ENCODE measurements at places on chromosomes 3 and 15. TPM values are rescaled to one million over a fixed set of nuclear protein-coding genes. Genes with fewer than 3 reads are reported as not detected.

DNA sequence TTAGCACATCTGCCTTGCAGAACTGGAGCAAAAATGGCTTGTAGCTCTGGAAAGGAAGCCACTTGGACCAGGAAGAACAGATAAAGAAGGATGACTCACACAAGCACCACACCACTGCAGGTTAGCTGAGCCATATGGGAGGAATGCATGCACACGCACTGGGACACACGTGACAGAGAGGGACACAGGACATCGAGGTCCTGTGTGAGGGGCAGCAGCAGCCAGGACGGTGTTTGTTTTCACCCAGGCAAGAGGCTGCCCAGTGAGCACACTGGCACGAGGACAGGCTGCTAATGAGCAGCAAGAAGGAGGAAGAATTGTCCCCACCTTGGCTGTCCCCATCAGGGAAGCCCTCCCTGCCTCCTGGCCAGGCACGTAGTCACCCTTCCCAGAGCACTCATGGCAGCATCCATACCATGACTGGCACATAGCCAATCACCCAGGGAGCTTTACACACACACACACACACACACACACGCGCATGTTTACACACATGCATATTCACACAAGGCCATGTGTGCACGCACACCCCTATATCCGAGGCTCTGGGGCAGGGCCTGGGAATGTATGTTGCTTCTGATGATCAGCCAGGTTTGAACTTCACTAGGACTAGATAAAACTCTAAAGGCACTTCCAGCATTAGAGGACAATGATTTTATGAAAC lies 24.0 kb upstream of the SPTBN5 start:
- peak; percentile 74 for DNase-seq

DNA sequence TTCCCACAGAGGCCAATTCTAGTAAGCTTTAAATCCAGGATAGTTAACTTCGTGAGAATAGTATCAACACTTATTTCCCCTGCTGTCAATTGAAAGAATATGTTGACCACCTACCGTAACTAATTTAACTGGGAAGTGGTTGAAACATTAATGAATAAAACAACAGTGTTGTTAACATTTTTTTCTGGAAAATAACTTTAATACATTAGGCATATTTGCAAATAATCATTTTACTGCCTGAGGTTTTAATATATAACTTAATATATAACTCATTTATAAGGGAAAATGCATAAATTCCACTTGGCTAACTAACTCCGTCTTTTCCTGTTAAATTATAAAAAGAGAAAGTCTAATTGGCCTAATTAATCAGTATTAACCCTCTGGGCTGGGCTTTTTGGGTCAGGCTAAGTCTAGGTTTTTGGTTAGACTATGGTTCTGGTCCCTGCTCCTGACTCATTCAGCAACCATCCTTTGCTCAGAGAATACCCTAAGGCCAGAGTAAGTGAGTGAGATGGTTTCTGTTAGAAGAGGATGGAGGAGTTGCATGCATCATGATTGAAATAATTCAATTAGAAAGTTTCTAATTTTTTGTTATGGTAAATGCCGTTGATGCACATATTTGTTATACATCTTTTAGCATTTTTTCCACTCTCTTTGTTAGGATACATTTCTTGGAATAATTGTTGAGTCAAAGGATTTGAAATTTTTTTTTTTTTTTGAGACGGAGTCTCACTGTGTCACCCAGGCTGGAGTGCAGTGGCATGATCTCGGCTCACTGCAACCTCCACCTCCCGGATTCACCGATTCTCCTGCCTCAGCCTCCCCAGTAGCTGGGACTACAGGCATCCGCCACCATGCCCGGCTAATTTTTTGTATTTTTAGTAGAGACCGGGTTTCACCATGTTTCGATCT lies 10.8 kb upstream of the SKIL start:
- no peak for DNase-seq

DNA sequence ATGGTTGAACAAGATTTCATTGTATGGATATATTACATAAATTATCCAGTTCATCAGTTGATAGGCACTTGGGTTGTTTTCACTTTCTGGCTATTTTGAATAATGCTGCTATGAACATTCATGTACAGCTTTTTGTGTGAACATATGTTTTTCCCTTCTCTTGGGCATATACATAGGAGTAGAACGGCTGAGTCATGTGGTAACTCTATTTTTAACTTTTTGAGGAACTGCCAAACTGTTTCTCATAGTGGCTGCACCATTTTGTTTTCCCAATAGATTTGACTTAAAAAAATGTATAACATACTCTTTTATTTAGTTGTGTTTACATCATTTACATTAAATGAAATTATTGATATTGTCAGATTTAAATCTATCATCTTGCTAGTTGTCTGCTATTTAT lies 28.8 kb upstream of the RFX7 start:
- no peak for DNase-seq

GRCh38 chr3:32973982-32974381 lies 22.5 kb downstream of the CCR4 start:
- DNase-seq: peak; percentile 44

GRCh38 chr15:63900306-63900705 lies 66.6 kb upstream of the HERC1 start:
- no peak for DNase-seq

- peak; percentile 85 for DNase-seq
These were observed 1.7 kb upstream of the HES1 start for GRCh38 chr3:194134231-194134756.

GRCh38 chr3:9808345-9809037 lies 1.6 kb upstream of the TTLL3 start:
- DNase-seq: peak; percentile 48

DNA sequence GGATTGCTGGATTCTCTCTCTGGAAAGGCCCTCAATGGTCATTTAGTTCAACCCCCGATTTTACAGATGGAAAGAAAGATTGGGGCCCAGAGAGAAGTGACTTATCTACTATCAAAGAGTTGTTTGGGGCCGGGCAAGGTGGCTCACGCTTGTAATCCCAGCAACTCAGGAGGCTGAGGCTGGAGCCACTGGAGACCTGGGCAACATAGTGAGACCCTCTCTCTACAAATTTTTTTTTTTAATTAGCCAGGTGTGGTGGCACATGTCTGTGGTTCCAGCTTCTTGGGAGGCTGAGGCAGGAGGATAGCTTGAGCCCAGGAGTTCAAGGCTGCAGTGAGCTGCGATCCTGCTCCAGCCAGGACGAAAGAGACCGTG lies 5.2 kb upstream of the USP3 start:
- no peak for DNase-seq

GRCh38 chr15:99452010-99452409 lies 113.8 kb upstream of the MEF2A start:
- no peak for DNase-seq

DNA sequence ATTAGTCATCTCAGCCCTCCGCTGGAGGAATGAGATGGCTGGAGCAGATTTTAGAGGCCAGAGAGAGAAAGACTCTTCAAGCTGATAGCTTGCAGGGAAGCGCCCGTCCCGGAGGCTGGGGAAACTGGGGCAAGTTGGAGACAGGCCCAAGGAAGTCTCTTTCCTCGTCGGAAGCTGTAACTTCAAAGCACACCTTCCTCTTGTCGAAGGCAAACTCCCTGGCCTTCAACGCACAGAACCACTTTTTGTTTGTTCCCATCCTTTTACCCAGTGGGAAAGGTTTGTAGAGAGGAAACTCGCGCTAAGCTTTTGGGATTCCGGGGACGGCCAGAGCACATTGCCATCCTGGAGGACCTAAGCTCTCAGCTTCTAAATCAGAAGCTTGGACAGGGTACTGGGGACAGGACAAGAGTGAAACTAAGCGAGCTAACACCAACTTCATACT lies 900 bp upstream of the EOMES start:
- no peak for DNase-seq

- DNase-seq: no peak
These were observed 48.0 kb downstream of the CGGBP1 start for GRCh38 chr3:88010810-88011209.

GRCh38 chr3:27354161-27354560 lies 15.0 kb downstream of the NEK10 start:
- DNase-seq: no peak

GRCh38 chr15:92023965-92024364 lies 170.5 kb downstream of the SLCO3A1 start:
- DNase-seq: no peak

GRCh38 chr15:93819826-93820225 lies 411.5 kb upstream of the MCTP2 start:
- no peak for DNase-seq

GRCh38 chr3:151146071-151146730 lies 56.8 kb downstream of the GPR171 start:
- DNase-seq: peak; percentile 82

- no peak for DNase-seq
These were observed at the start of gene CD86 for GRCh38 chr3:122055215-122055614. Gene CD86, plus strand, starts transcription at chr3:122055362. Its CDS starts 128 bp downstream, at chr3:122055490.

- no peak for DNase-seq
These were observed 9.6 kb downstream of the UBL7 start for GRCh38 chr15:74451322-74451721.

- DNase-seq: no peak
These were observed 684 bp downstream of the CAPN3 start for GRCh38 chr15:42359985-42360384.

DNA sequence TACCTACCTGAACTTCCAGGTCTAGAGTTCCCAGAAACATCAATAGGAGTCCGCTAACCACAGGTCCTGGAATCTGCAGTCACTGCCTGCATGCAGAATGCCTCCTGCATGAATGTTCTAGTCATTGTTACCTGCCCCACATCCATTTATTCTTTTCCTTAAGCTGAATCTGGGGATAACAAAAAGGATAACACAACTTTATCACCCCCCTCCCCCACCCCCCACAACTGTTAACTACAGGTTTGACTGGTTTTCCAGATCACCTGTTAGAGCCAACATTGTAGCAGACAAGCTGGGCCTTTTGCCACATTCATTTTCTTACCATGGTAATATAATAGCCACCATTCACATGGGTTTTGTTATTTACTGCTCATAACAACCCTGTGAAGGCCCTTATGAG lies 4.6 kb upstream of the CTSH start:
- no peak for DNase-seq

GRCh38 chr3:179981646-179982045 lies 55.1 kb downstream of the PEX5L start:
- no peak for DNase-seq

GRCh38 chr3:60801307-60801706 lies 449.9 kb downstream of the FHIT start:
- DNase-seq: no peak

DNA sequence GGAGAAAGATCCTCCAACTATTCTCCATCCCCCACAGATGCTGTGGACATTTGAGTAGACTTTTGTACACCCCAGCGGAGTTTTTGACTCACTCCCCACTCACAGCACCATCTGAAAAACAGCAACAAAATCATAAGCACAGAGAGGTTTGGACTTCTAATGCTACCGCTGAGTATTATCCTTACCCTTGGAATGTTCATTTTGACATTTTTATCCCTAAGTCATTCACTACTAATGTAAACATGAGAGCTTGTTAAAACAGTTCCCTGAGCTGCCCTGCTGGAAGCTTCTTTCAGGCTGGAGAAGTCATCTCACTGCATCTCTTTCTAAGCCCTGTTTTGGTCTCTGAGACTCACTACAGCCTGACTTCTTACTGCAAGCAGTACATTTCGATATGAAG lies 1045.9 kb downstream of the MCTP2 start:
- peak; percentile 34 for DNase-seq

DNA sequence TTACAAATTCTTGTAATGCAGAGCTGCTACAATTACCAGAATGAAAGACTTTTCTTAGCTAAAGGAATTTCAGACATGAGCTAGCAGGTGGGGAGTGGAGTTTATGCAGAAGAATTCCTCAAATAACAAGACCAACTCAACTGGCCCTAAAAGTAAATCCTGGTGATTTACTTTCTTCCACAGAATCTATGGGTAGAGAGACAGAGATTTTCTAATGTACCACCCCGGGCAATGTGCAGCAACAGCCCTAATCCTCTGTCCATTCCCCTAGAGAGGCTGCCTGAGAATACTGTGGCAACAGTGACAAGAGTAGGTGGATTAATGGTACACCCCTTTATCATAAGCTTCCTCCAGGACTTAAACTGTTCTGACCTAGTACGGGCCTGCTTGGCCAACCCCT lies 55.2 kb downstream of the AQR start:
- DNase-seq: no peak

GRCh38 chr3:99418709-99419108 lies 219.7 kb upstream of the COL8A1 start:
- no peak for DNase-seq

DNA sequence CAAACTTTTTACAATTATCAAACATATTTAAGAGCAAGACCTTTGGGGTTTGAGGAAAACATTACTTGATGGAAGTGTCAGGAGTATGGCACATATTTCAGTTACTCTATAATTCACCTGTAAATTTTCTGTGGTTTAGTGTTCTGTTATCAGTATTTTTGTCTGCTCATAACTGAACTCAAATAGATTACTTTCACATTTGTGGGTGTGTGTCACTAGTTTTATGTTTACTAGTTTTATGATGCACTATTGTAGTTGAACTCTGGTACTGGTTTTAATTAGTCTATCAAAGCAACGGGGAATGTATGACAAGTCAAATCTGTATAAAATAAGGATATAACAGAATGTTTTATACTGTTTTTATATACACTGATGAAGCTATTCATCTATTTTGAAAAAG lies 27.2 kb downstream of the OXSM start:
- no peak for DNase-seq

GRCh38 chr3:189833996-189834395 lies 202.8 kb downstream of the TP63 start:
- DNase-seq: no peak

GRCh38 chr3:57943525-57944495 lies 64.4 kb upstream of the FLNB start:
- DNase-seq: no peak

DNA sequence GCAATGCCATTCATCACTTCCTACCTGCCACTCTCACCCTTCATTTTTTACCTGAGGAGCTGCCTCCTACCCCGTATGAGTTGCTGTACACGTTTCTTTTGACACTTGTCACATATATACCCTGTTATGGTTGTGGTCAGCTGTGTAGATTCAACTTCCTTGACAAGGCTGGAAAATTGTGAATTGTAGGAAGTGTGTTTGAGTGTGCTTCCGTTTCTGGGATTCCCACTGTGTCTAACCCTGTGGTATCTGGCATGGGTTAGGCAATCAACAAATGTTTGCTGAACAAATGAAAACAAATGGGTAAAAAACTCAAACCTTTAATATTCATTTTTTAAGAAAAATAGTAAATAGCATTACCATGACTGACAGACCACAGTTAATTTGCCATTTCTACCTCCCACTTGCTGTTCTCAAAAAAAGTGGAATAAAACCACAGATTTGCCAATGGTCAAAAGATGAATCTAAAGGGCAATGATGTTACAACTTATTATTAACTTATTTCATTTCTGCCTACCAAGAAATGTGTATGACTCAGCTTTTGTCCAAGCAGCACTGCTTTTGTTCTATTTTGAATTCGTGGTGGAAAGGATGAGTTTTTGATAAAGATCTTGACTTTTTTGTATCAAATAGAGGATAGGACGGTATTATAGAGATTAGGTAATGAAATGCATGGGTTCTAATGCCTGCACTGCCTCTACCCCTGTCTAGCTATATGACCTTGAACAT lies 404.6 kb downstream of the LPP start:
- DNase-seq: no peak

The OXNAD1 gene
- 12.1 TPM for total RNA-seq

The PLS1 gene
- 9.5 TPM for total RNA-seq

The GNAT1 gene
- not detected for total RNA-seq

The ZNF619 gene
- total RNA-seq: 3.1 TPM

The STAG1 gene
- 31.0 TPM for total RNA-seq

The CCR9 gene
- not detected for total RNA-seq

The IREB2 gene
- total RNA-seq: 13.6 TPM

The MORC1 gene
- 0.04 TPM for total RNA-seq

The PTPRG gene
- total RNA-seq: 15.7 TPM

The ADAMTS7 gene
- 5.5 TPM for total RNA-seq

The RASSF1 gene
- 7.7 TPM for total RNA-seq

The SIDT1 gene
- total RNA-seq: not detected

The ANKUB1 gene
- not detected for total RNA-seq

The PLCB2 gene
- 2.4 TPM for total RNA-seq

The SI gene
- not detected for total RNA-seq

The GXYLT2 gene
- total RNA-seq: 16.9 TPM

Data from H4 (cell line).